CD4-positive, alpha-beta T cell treated with Interferon alpha-2 for 1 hour (primary cell): ENCODE measurements at places on chromosomes 12 and 14.
A peak's percentile ranks its signal among the peaks of the same experiment; 100 is the strongest.

- no peak for DNase-seq
Observed at GRCh38 chr12:49588721-49589516, 16.5 kb downstream of the FAM186B start.

DNA sequence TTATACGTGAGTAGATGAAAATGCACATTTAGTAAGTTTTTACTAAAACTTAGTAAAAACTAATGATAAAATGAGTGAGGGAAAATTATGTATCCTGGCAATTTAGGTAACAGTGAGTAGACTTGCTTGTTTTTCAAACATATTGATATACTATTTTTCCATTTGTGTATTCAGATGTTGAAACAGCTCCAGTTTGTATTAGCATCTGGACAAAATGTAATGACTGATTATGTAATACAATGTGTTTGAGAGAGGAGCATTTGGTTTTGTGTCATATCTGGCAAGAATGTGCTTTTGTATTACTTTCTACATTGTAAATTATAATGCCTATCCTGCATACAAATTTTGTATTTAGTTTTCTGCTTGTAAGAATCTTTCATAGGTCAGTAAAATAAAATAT is 5.6 kb downstream of the CNOT2 start:
- no peak for DNase-seq

- no peak for DNase-seq
Observed at GRCh38 chr14:81884382-81884781, 350.7 kb upstream of the SEL1L start.

DNA sequence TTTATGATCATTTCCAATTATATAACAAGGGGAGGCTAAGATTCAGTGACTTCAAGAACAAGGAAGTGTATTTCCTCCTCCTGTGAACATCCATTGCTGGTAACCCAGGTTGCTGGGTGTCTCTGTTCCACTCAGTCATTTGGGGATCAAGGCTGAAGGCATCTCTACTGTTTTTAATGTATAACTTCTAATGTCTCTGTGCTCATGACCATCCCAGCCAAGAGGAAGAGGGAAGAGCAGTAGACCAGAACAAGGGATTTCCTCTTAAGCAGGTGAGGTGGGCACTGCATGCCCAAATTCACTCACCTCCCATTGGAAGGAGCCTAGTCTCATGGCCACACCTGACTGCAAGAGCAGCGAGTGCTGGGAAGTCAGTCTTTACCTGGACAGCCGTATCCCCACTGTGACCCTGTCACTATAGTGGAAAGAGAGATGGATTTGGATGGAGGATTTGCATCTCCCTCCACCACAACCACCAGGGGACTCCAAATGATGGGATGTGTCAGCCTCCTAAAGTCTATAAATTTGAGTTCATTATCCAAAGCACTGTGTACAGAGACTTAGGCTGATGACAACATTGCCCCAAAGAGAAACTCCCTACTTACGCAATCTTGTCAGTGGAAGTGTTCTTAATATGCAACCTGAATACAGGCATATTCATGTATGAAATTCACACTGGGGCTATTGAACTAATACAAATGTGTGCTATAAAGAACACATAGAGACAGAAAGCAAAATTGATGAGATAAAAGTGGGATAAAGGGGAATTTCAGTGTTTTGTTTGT is 368.7 kb downstream of the TMEM132D start:
- no peak for DNase-seq

- DNase-seq, result no peak
Observed at GRCh38 chr14:63046339-63047268, 1.3 kb upstream of the KCNH5 start.

DNA sequence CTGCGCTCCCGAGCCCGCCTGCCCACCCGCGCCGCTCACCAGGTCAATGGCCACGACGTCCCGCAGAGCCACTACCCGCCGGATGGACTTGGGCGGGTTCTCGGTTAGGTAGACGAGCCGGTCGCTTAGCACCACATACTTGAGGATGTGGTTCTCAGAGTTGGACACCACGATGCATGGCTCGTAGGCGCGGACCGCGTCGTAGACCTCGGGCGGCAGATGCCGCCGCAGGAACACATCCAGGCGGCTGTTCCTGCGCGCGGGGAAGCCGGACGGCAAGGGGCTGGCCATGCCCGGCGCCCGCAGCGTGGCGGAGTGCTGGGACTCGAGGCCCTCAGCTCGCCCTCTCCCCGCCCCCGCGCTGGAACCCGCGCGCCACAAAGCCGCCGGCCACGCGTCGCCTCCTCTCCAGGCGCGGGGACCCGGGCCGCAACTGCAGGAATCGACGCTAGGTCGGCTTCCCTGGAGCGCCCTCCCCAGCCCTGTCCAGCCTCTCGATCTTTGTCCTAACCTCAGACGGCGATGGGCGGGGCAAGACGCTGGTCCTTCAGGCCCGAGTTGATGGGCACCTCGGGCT is at the start of gene C12orf56:
C12orf56 (minus strand) TSS at position 484 of the 577 bp plus-strand sequence; CDS start at position 291, 193 bp downstream.
- no peak for DNase-seq

GRCh38 chr12:23891115-23891514 is 58.4 kb downstream of the SOX5 start:
- no peak for DNase-seq

- no peak for DNase-seq
Observed at GRCh38 chr14:75851574-75851866, 130.3 kb downstream of the TGFB3 start.

GRCh38 chr14:101019541-101019940 is 116.0 kb upstream of the RTL1 start:
- no peak for DNase-seq

- no peak for DNase-seq
Observed at GRCh38 chr12:107094183-107094448, 767 bp upstream of the CRY1 start.

GRCh38 chr12:25023808-25024207 is 74.9 kb upstream of the BCAT1 start:
- no peak for DNase-seq

GRCh38 chr14:99564256-99564925 is 39.6 kb downstream of the CCDC85C start:
- DNase-seq, result no peak

DNA sequence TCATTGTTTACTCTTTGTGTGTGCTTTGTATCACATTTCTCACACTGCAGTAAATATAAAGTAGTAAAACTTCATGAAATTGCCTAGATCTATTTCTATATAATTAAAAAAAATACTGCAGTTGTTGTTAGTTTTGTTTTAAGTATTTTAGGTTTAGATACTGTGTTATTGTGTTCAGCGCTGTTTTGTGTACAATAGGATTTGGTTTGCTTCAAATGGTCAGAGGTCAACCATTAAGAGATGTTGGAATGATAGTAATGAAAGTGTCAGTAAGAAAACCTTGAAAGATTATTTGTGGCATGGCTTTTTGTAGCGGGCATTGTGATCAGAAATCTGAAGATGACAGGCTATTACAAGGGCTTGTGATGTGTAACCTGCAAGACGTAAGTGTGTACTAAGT is 67.9 kb downstream of the RAD51B start:
- DNase-seq, result no peak

DNA sequence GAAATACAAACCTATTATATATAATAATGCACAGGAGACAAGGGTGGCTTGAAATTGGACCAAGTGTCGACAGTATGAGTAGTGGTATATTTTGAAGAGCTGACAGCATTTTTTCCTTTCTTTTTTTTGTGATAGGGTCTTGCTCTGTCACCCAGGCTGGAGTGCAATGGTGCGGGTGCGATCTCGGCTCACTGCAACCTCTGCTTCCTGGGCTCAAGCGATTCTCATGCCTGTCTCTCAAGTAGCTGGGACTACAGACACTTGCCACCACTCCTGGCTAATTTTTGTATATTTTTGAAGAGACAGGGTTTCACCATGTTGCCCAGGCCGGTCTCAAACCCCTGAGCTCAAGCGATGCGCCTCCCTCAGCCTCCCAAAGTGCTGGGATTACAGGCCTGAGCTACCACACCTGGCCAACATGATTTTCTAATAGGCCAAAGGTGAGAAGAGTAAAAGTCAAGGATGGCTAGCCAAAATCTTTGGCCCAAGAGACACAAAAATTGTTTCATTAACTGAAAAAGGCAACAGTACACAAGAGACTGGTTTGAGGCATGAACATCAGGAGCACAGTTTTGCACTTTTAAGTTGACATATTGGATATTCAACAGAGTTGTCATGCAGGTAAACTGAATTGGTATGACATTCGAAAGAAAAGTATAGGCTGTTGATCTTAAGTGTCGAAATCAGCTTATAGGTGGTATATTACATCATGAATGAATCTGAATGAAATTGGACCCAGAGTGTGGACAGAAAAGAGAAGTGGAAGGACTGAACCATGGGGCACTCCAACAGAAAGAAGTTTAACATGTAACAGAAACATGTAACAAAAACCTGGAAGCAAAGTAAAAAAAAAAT is 12.5 kb downstream of the HNRNPC start:
- DNase-seq, result peak; percentile 11

DNA sequence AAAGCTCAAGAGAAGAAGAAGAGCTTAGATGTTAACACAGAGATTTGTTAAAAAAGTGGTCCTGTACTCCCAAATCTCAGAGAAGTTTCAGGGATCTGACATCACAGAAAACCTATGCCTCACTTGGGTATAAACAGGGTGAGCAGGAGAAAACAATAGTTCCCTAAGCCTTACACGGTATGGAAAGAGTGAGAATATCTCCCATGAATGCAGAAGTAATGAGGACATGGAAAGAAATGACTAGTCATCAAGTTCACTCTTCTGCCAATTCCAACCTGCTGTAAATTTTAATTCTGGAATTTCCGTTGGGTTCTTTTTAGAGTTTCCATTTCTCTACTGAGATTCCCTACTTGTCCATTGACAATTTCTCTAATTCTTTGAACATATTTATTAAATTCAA is 6.2 kb upstream of the PTGER2 start:
- no peak for DNase-seq

DNA sequence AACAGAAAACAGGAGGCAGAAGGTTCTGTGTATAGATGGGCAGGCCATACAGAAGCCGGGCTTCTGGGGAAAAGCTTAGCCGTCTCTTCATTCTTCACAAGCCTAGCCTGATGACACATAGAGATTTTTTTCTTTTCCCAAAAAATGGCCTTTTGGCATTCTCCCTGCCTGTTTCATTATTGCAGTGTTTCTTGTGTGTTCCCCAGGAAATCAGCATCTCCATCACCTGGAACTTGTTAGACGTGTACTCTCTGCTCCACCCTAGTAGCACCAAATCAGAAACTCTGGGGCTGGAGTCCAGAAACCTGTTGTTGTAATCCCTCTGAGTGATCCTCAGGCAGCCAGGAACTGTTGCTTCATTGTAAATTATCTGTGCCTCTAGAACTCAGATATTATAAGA is 388.1 kb downstream of the CCDC91 start:
- DNase-seq, result no peak

DNA sequence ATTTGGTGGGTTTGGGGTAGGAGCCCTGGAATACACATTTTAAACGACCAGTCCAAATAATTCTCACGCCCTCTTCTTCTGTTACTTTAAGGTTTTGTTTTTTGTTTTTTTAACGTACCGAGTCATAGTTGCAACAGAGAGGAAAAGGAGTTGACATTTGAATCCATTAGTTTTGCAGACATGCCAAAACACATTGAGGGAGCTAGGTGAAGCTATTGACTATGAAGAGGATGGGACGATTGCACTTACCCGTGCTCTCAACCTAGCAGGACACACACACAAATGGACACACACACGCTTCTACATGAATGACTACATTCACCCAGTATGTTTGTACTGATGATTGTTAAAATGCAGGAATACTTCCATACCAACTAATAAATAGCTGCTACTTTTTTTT is 54.3 kb upstream of the CIT start:
- DNase-seq, result no peak

- DNase-seq, result no peak
Observed at GRCh38 chr12:76563061-76563460, 3.5 kb upstream of the OSBPL8 start.

DNA sequence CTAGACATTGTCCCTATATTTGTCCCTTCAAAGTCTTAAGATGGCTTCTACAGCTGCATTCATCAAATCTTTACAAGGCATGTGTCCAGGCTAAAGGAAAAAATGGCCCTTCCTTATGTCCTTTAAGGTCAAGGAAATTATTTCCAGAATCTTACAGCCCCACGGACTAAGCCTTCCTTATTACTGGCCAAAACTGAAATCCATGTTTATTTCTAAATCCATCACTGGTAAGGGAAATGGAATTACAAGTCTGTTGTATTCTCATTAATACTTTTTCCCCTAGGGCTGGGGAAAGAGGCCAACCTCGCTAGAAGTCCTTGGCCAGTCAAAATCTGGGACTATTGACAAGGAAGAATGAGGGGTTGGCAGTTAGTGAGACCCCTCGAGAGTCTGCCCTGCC is 252.5 kb downstream of the TMEM132C start:
- no peak for DNase-seq
